ENCODE measurements at places on chromosomes 5 and 9.
A peak's percentile ranks its signal among the peaks of the same experiment; 100 is the strongest.

- no peak for DNase-seq
Measured at GRCh38 chr5:139451176-139451575, 11.4 kb downstream of the ECSCR start.

GRCh38 chr9:101269591-101270283 lies 115.1 kb downstream of the BAAT start:
- DNase-seq = no peak

GRCh38 chr5:78803353-78803752 lies 154.8 kb upstream of the LHFPL2 start:
- DNase-seq = peak; percentile 48

DNA sequence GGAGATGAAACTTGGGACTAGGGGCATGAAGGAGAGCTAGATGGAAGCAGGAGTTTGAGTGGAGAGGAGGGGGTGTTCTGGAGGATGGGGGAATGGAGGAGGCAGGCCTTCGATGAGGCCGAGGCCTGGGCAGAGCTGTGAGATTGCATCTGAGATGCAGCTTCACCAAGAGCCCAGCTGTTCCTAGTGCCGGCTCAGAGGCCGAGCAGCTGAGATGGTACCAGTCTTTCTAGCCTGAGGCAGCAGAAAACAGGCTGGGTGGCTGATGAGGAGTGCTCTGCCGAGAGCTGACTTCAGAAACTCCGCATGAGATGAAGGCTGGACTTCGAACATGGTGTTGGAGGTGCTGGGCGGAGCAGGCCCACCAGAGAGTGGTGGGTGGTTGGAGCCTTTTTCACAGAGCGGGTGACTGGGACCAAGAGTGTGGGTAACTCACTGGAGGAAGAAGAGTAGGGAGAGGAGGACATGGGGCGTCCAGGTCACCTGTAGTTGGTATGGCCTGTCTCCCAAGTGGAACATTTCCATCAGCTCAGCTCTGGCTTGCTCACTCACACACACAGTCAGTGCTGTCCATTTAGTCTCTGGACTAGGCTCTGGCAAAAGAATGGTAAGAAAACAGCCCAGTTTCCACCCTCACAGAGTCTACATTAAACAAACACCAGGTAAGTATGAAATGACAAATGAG lies 54.7 kb downstream of the TMOD1 start:
- no peak for DNase-seq

GRCh38 chr5:133405275-133406034 lies 206.9 kb downstream of the FSTL4 start:
- DNase-seq = no peak

DNA sequence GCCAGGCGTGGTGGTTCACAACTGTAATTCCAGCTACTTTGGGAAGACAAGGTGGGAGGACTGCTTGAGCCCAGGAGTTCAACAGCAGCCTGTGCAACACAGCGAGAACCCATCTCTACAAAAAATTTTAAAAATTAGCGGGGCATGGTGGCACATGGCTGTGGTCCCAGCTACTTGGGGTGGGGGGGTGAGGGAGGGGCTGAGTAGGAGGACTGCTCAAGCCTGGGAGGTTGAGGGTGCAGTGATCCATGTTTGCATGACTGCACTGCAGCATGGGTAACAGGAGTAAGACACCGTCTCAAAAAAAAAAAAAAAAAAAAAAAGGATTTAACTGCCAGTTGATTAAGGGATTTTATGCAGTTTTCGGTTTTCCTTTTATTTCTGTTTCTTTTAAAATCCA lies 65.0 kb downstream of the PTBP3 start:
- no peak for DNase-seq

GRCh38 chr5:3024126-3024525 lies 272.6 kb upstream of the IRX2 start:
- DNase-seq = no peak

GRCh38 chr5:172923539-172923938 lies 35.7 kb upstream of the RPL26L1 start:
- DNase-seq = no peak

- DNase-seq = peak; percentile 42
Measured at GRCh38 chr5:172561151-172561550, 79.9 kb upstream of the NEURL1B start.

DNA sequence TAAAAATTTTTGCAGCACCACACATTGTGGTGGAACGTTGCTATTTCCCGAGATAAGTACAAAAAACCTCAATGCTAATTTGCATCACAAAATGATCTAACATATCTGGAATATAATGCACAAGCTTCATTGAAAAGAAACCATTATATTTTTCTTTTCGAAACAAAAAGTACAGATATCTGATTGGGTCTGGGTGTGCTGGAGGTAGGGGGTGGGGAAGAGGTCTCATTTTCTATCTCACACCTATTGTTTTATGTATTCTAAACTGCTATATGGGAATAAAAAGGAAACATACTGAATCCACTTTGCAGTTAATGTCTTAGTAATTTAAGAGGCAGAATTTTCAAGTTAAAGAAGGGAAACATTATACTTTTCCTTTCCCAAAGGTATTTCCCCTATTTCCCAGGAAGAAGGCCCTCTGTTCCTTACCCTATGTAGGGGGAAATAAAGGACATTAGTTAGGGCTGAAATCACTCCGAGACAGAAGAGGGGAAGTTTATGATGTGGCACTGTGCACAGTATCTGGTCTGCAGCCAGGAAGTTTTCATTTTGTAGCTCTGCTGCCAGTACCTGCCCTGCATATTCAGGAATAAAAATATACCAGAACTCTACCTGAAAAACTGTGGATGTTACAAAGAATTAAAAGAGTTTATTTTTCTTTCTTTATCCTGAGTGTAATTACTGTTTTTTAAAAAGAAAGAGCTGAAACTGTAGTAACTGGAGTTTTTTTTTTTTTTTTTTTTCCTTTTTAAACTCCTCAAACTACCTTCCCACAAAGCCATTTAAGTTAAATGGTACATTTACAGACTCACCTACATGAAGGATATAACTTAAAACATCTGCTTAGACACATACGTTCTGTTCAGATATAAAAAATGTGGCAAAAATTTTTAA lies 7.4 kb downstream of the MEF2C start:
- peak; percentile 34 for DNase-seq

Measured in fibroblast of pulmonary artery (primary cell).